Activated CD4-positive, alpha-beta T cell treated with anti-CD3 and anti-CD28 coated beads, Interleukin-2, Interleukin-4, amounts not matched to agents 100 ng/mL and 50 ng/mL, durations not matched to agents 16 hours and 8 hours (primary cell): ENCODE measurements at places on chromosomes 16 and 17.
A peak's percentile ranks its signal among the peaks of the same experiment; 100 is the strongest.

- no peak for DNase-seq
Measured at GRCh38 chr17:16075949-16076348, 76.3 kb downstream of the TTC19 start.

DNA sequence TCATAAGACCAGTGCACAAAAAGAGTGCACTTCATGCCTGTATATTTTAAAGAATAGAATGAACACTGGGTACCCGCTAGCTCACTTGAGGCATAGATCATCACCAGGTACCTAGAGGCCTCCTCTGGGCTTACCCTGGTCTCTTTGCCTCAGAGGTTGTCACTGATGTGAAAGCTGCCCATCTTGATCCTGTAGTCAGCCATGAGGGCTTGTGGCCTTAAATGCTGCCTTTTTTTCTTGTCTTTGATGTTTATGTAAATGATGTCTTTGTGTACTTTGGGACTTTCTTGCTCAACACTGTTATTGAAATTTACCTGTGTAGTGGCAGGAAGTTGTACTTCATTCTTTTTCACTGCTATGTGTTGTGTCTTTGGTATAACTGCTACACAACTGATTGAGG is 26.8 kb upstream of the SLC5A10 start:
- no peak for DNase-seq

DNA sequence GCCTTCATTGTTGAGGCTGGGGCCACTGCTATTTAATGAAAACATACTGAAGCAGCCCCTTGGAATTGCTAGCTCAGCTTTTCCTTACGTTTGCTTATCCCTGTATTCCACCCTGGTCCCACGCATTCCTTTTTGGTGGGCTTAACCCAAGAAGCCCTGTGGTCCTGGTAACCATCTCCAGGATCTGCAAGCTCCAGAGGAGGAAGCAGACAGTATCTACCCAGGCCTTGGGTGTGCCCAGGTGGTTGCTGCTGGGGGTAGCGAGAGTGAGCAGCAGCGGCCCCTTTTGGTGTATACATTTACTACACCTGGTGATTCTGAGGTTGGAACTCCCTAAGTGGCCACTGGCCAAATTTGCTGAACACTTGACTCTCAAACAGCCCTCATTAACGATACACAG is 97.7 kb downstream of the CBLN1 start:
- peak; percentile 6 for DNase-seq

DNA sequence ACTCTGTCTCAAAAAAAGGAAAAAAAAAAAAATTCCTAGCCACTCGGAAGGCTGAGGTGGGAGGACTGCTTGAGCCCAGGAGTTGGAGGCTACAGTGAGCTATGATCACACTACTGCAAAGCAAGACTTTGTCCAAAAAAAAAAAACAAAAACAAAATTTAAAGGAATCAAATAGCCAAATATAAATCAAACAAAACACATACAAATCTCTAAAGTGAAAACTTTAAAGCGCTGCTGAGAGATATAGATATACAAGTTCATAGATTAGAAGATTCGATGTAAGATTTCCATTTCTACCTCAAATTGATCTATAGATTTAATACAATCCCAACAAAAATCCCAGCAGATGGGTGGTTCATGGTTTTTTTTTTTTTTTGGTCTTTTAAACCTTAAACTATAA is 83.6 kb downstream of the TTC19 start:
- DNase-seq: no peak

- no peak for DNase-seq
Measured at GRCh38 chr17:35708951-35709350, 22.5 kb upstream of the RASL10B start.

- DNase-seq: no peak
Measured at GRCh38 chr16:89375686-89376085, 114.7 kb downstream of the ANKRD11 start.

DNA sequence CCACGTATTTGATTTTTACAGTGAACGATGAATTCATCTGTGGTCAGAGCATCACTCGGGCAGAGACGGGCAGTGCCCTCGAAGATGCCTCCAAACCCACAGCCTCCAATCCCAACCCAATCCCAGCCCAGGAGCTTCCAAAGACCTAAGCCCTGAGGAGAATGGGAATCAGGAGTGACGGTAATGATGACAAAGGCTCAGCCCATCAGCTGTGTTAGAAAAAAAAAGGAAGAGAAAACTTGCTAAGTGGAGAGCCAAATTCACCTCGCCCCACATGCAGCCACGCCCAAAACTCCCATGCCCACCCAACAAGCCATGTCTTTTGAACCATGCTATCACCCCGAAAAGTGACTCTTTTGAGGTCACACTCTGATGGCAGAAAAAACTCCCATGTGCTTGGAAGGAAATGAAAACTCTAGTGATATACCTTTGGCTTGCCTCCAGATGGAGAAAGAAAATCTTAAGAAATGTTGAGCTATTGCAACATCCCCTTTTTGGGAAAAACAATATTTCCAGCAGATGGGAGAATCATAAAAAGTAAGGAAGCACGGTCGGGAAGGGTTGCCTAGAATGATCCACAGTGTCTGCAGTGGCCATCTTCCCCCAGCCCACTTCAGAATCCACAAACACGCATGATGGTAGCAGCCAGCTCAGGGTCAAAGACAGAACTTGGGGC is 37.7 kb downstream of the XYLT1 start:
- DNase-seq: no peak

DNA sequence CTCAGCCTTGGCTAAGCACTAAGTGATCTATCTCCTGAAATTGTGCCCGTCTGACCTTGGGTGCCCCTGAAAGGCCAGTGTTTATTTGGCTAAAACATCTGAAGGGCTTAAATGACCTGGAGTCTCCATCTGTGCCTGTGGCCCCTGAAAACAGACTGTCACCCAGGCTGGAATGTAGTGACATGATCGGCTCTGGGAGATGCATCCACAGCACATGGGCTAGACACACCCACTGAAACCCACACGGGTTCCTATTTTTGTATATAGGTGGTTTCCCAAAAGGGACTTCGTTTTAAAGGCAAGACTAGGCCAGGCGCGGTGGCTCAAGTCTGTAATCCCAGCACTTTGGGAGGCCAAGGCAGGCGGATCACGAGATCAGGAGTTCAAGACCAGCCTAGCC is 13.5 kb downstream of the CEP295NL start:
- DNase-seq: peak; percentile 34

DNA sequence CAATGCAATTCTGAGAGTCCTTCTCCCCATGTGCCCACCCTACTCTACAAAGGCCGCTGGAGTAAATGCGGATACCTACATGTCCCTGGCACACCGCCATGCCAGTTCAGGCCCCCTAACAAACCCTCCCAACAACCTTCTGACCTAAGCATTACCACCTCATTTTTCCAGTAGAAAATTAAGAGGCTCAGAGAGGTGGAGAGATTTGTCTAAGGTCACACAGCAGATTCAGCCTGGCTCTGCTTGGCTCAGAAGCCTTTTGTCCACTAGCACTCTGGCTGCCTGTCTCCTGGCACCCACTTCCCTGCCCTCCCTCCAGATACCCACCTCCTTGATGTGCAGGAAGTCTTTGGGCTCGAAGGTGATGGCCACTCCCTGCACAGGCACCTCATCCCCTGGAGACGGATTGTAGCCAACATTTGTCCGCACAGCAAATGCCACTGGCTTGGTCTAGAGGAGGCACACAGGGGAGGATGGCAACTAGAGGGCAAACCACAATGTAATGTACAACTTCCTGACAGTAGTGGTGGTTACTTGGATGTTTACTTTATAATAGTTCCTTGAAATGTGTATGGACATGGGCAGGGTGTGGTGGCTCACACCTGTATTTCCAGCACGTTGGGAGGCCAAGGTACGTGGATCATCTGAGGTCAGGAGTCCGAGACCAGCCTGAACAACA is 10.2 kb downstream of the CACNB1 start:
- DNase-seq: no peak

GRCh38 chr16:23158114-23158513 is 8.9 kb upstream of the USP31 start:
- no peak for DNase-seq

GRCh38 chr17:77456271-77456950 is 315.6 kb downstream of the SEC14L1 start:
- DNase-seq: no peak

DNA sequence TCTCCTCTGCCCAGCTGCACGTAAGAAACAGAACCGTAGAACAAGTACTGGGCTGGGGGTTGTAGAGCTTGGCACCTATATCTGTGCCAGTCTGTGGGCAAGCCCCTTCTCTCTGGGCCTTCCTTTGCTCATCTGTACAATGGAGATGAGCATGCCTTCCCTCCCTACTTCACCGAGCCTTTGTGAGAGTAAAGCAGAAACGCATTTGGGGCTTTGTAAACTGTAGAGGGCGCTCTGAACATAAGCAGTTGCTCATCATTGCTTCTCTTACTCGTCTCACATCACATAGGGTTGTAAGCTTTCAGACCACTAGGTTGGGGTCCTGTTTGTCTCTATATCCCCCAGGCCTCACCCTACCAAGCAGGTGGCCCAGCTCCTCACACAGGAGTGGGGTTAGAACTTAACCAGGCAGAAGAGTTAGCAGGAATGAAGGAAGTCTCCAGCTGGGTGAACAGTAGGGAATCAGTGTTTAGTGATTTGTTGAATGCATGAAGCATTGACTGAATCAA is 15.1 kb downstream of the SAMD14 start:
- DNase-seq: peak; percentile 69

- DNase-seq: no peak
Measured at GRCh38 chr17:14552306-14552705, 251.4 kb downstream of the HS3ST3B1 start.

DNA sequence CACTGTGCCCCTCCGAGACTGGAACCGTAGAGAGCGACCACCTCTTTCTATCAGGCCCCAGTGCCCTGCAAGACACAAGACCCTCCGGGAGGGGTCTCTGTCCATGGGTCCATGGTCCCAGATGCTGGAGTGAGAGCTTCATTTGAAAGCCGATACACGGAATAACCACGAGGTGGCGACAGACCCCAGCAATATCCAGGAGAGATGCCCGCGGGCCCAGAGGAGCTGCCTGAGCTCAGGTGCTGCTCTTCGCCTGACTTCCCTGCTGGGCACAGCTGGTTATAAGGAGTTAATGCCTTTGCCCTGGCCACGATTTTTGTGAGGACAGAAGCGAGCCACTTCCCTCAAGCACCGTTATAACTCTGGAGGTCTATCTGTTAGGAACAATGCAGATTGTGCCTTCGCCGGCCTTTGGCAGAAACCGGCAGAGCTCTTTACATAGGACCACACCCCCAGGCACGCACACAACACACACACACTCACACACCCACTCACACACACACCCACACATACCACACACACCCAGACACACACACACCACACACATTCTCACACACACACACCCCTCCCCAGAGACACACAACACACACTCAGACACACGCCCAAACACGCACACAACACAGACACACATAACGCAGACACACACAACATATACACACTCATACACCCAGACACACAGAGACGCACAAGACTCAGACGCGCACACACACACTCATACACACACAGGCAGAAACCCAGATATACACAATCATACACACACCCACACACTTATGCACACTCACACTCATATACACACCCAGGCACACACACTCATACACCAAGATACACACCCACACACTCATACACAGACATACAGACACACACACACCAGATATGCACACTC is 436.4 kb downstream of the SOX9 start:
- DNase-seq: peak; percentile 71
